ENCODE measurements at places on chromosomes 11 and 22. TPM values are rescaled to one million over a fixed set of nuclear protein-coding genes. Genes with fewer than 3 reads are reported as not detected.

Gene FEN1
- 8.8 TPM for polyA plus RNA-seq

Gene DDI1
- not detected for polyA plus RNA-seq

DNA sequence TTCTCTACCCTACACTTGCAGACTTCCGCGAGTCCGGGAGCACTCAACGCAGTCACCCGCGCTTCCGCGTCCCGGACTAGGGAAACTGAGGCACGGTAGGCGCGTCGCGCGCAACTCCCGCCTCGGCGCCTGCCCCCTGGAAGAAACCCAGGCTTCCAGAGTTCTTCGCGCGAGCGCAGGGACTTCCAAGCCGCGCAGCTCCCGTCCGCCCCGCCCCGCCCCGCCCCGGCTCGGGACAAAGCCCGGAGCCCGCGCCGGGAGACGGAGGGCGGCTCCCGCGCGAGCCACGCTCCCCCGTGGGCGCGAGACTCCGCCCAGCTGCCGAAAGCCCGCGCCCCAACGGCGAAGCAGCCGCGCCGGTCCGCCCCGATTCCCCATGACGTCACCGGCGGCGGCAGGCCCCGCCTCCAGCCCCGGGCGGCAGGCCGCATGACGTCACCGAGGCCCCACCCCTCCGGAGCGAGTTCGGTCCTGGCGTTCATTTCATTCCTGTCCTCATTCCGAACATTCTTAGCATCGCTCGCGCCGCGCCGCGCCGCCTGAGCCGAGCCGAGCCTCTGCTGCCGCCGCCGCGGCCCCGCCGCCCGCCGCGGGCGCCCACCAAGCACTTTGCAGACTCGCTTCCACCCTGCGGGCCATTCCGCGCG lies at the start of gene TEAD1:
Gene TEAD1, plus strand, starts transcription at position 498 of the 647 bp plus-strand sequence.
- H3K27ac ChIP-seq: peak within 1 kb of the TSS; percentile 97
- H3K4me1 ChIP-seq: peaks cover 39% of the 10 kb centered on the region
- no peaks in the 10 kb centered on the region for H3K36me3 ChIP-seq
- peak; percentile 96 for DNase-seq
- peak within 1 kb of the TSS; percentile 72 for H3K4me3 ChIP-seq

- H3K27ac ChIP-seq: no peak overlapping the region
- peaks cover 28% of the 10 kb centered on the region for H3K27me3 ChIP-seq
- H3K4me3 ChIP-seq: no peak overlapping the region
- DNase-seq: no peak
Observed at GRCh38 chr22:37371491-37371890, 55.8 kb downstream of the ELFN2 start.

DNA sequence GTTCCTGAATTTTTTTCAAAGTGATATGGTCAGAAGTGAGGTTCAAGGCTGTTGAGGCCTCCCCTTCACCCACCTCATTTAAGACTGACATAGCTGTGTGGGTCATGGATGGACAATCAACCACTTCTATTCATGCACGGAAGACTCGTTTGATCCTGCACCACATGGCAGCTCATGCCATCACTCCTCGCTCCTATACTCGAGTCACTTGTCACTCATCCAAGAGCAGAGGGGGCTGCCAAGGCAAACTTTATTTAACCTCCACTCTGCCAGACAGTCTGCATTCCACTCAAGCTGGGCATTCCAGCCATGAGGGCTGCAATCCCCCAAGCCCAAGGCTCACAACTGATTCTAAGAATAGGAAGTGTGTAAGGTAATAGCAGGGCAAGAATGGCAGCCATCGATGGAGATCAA lies 34.1 kb downstream of the SNX19 start:
- H3K27me3 ChIP-seq: no peaks in the 10 kb centered on the region
- no peak overlapping the region for H3K4me3 ChIP-seq
- H3K4me1 ChIP-seq: peaks cover 12% of the 10 kb centered on the region
- DNase-seq: no peak

DNA sequence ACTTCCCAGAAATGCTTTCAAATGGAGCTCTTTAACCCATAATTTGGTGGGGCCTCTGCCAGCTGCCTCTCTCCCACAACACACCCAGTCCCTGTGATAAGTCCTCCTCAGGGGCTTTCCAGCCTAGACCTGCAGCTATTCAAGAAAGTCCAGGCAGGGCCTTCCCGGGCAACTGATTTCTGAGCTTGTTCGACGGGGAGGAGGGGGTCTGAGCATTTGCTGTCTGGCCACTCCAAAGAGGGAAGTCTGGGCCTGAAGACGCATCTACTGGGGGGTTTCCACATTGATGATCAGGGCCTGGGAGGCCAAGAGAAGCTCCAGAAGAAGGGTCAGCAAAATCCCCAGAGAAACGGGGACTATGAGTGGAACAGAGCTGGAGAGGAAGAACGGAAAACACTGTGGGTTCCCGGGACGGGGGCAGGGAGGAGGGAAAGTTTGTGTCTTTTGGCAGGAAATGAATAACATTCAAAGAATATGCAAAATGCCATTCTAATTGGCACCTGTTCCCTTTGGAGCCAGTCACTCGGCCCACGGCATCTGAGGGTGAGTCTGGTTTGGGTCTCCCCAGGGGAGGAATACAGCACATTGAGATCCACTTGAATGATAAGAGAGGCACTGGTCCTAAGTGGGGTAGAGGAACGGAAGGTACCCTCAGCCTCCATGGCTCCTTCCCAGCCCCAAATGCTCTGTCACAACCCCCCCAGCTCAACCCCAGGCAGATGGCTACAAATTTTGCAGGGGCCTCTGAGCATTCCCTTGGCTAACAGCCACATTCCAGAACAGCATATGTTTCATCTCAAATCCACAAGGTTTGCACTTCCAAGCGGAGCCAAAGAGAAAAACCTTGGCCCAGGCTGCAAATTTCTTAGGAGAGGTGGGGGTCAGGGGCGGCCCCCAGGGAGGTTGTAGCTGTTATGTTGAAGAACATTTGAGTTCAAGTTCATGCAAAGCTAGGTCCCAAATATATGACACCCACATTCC lies 72.0 kb downstream of the RPUSD4 start:
- no peaks in the 10 kb centered on the region for H3K36me3 ChIP-seq
- DNase-seq: peak; percentile 51
- no peaks in the 10 kb centered on the region for H3K27me3 ChIP-seq
